ENCODE measurements at places on chromosomes 5 and 9.

- DNase-seq = no peak
These were observed 36.0 kb upstream of the GOLPH3 start for GRCh38 chr5:32210151-32210550.

DNA sequence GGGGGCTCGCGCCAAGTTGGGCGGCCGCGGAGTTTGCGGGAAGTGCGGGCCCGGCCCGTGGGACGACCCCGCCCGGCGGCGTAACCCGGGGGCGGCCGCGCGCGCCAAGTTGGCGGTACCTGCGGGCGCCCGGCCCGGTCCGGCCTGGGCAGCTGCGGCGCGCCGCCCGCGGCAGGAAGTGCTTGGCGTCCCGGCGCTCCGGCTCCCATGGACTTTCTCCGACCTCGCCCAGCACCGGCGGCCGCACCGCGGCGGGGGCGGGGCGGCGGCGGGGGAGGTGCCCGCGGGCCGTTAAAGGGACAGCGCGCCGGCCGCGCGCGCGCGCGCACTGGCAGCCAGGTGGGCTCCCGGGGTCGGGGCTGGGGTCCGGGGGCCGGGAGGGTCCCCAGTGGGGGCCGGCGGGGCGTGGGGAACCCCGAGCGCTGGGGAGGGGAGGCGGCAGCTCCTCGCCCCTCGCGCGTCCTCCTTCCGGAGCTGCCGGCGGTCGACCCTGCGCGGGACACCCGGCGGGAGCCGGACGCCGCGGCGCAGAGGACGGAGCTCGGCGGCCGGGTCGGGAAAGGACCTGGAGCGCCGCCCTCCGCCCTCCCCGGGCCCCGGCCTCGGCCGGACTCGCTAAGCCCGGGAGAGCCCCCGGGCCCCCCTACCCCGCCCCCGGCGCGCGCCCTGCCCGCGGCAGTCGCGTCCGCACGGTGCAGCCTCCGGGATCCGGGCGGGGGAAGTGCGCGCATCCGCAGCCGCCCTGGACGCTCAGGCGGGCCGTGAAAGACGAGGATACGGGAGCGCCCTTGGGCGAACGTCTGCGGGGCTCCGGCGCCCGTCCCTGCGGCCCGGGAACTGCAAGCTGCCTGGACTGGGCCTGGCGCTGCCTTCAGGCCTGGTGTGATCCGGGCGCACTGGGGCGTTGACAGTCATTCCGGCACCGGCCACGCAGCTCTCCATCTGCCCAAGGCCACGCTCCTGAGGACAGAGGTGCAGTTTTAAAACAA lies at the start of gene NACC2:
NACC2 (minus strand) TSS at position 220 of the 989 bp plus-strand sequence. CDS start 44,768 bp downstream, outside the sequence.
- no peak for DNase-seq

DNA sequence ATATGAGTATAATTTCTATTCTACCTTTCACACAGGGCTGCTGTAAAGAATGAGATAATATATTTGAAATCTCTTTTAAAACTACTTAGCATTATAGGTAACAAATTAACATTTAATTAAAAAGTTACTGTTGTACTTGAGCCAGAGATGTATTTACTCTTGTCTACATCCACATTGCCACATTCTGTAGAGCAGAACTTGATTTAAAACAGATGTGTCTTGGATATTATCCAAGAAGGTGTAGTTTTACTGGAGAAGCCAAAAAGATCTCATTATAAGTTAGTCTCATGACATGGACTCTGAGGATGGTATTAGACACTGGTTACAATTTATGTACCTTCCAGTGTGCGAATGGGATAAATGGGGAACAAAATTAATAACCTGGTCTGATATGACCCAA lies 293.1 kb upstream of the CCNH start:
- DNase-seq = no peak

DNA sequence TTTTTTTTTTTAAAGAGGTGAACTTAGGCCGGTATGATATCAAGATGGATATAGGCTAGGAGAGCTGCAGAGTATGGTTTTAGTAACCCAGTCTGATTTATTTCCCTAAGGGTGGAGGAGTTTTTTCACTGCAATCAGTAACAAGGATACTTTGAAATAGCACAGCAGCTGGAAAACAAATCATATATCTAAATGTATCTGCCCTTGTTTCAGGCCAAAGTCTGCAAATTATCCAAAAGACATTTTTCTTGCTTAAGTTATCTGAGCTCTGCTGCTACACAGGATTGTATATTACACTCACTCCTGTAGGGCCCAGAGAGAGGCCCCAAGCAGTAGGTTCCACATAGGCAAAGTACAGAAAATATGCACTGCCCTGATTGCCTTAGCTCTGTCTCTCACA lies 222.4 kb downstream of the NTRK2 start:
- no peak for DNase-seq

DNA sequence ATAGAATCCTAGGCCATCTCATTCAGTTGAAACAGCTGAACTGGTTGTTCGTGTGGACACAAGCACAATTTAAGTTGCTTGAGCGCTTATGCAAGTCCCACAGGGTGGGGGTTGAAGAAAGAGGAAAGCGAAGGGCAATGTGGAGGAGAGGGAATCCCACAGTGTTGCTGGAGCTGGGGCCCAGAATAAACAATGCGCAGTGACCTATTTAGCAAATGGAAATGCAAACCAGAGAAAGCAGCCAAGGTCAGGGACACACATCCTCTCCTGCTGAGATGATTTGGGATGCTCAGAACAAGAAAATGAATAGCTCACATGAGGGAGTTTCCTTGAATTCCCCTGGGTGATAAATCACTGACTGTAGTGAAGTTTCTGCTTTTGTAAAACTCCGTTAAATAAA lies 838.3 kb downstream of the TLE4 start:
- DNase-seq = no peak

Measured in NCI-H524 (cell line).